ENCODE measurements at places on chromosomes 4 and X.

GRCh38 chr4:76377911-76378310 is 43.0 kb downstream of the CCDC158 start:
- DNase-seq: peak; percentile 1

DNA sequence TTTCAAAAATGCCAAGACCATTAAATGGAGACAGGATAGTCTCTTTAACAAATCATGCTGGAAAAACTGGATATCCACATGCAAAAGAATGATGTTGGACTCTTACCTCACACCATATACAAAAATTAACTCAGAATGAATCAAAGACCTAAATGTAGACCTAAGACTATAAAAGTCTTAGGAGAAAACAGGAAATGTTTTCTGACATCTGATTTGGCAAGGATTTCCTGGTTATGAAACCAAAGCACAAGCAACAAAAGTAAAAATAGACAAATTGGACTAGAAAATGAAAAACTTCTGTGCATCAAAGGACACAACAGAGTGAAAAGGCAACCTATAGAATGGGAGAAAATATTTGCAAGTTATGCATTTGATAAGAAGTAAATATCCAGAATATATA is 37.6 kb downstream of the ARFIP1 start:
- no peak for DNase-seq

GRCh38 chr4:114601304-114602052 is 2.9 kb downstream of the UGT8 start:
- DNase-seq: no peak

DNA sequence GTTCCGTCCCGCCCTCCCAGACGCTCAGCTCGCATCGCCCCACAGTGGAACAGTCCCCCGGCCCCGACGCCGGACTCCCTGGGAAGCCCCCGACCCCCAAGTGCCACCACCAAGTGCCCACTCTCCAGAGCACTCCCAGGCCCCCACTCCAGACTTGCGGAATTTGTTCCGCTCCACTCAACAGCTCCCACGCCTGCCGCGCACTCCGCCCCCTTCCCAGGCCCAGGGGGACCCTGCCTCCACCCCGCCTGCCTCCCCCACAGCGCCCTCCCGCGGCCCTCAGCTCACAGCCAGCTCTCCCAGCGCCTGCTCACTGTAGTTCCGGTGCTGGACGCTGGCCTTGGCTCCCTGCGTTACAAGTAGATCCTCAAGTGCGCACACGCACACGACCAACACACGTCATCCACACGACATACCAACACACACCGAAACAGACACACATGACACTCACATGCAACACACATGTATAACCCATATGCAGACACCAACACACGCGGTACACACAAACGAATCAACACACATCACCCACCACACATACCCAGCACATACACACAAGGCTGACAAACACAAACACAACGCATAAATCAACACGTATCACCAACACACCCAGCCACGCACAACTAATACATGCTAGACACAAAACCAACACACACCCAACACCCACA is 8.0 kb downstream of the MSX1 start:
- no peak for DNase-seq

GRCh38 chr4:111879539-111879938 is 265.7 kb upstream of the FAM241A start:
- no peak for DNase-seq

- DNase-seq: no peak
These were observed 514.1 kb upstream of the INTU start for GRCh38 chr4:127118681-127119080.

DNA sequence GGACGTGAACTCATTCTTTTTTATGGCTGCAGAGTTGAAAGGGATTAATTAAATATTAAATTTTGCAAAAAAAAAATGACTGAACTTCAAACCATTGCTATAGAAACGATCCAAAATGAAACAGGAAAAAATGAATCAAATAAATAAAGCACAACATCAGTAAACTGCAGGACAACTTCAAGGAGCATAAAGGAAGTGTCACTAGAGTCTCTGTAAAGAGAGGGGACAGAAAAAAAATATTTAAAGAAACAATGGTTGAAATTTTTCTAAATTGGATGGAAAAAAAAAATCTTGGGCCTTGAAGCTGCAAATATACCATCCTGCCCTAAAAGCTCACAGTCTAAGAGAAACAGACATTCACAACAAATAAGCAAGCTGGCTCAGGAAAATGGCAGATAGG is 339.3 kb upstream of the INTU start:
- no peak for DNase-seq

GRCh38 chrX:80021621-80022020 is 7.1 kb downstream of the TBX22 start:
- DNase-seq: no peak

DNA sequence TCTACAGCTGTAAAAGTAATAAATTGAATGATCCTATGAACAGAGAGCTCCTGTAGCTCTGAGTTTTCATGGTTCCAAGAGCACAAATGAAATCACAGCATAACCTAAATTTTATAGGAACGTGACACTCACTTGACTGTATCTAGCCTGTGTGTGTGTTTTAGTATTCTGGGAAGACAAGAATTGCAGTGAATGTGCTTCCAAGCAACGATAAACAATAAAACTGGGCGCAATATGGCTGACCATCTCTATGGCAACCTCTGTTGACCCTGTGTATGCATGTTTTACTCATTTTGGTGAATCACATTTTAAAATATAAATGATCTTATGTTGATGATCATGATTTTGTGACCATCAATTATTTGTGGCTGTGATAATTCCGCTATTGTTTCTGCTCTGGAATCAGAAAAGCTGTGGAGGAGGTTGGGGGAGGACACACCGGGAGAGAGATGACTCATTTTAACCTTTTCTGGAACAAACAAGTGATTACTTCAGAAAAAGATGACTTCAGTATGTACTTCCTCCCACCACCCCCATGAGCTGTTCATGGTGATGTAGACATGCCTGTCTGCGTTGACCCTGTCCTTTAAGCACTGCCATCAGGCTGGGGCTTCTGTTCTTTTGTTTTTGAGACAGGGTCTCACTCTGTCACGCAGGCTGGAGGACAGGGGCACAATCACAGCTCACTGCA is 31.8 kb downstream of the USP11 start:
- no peak for DNase-seq

DNA sequence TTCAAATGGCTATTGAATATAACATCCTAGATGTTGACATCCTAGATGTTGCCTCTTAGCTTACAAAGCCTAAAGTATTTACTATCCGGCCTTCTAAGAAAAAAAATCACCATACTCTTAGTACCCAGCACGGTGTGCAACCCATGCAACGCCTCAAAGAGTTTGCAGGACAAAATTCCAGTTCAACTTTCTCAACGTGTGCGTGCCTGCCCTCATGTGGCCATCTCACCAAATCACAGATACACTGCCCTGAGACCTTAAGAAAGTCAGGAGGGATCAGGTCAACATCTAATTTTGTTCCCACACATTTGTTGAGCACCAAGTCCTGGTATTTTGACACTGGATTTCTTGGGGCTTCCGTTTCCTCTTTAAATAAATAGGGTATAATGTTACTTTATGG is 68.3 kb downstream of the CRMP1 start:
- no peak for DNase-seq

- peak; percentile 43 for DNase-seq
These were observed 16.4 kb upstream of the RUFY3 start for GRCh38 chr4:70705183-70706043.

- DNase-seq: no peak
These were observed 7.0 kb upstream of the TENM3 start for GRCh38 chr4:182236186-182236585.

GRCh38 chrX:40081679-40082068 is 16.1 kb downstream of the BCOR start:
- no peak for DNase-seq

- no peak for DNase-seq
These were observed 18.4 kb downstream of the NOP14 start for GRCh38 chr4:2944586-2945526.

- no peak for DNase-seq
These were observed 812.1 kb upstream of the INTU start for GRCh38 chr4:126820631-126821030.

- DNase-seq: no peak
These were observed 113.2 kb upstream of the PPP2R3B start for GRCh38 chrX:499870-500364.

GRCh38 chrX:10952619-10953018 is 158.5 kb upstream of the HCCS start:
- DNase-seq: no peak

- no peak for DNase-seq
These were observed 53.7 kb downstream of the ATP10D start for GRCh38 chr4:47538825-47539154.

DNA sequence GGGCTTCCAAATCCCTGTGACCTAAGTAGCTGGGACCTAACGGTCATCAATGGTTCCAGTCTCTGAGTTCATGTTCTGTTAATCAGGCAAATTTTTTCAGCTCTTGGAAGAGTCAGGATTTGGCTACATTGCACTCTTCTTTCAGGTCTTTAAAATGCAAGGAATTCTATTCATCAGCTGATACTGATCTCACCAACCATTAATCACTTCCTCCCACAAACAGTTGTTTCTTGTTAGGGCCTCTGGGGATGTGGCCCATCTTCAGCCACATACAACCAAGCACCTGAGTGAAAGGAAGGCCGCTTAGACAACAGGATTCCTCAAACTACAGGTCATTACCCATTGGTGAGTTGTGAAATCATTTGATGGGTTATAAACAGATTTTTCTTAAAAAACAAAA is 71.7 kb downstream of the FANCB start:
- DNase-seq: no peak

DNA sequence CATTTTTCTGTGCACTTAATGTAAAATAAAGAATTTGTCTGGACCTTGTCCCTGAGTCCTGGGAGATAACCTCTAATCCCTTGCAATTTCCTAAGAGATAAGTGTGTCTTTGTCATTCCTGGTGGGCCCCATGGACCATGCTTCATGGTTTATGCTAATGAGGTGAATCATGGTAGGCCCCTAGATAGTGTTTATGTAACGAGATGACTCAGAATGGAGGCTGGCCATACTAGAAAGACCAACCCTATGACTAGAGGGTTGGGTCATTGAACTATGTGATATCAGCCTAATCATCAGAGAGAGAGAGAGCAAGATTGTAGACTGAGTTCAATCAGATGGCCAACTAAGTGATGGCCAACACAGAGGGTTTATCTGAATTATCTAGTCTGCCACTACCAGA is 64.2 kb upstream of the NHSL2 start:
- no peak for DNase-seq

All from stimulated activated CD8-positive, alpha-beta memory T cell treated with anti-CD3 and anti-CD28 coated beads, Interleukin-2, amount 100 ng/mL, for 1 hour (primary cell).